ENCODE measurements at places on chromosomes 7 and 10.

DNA sequence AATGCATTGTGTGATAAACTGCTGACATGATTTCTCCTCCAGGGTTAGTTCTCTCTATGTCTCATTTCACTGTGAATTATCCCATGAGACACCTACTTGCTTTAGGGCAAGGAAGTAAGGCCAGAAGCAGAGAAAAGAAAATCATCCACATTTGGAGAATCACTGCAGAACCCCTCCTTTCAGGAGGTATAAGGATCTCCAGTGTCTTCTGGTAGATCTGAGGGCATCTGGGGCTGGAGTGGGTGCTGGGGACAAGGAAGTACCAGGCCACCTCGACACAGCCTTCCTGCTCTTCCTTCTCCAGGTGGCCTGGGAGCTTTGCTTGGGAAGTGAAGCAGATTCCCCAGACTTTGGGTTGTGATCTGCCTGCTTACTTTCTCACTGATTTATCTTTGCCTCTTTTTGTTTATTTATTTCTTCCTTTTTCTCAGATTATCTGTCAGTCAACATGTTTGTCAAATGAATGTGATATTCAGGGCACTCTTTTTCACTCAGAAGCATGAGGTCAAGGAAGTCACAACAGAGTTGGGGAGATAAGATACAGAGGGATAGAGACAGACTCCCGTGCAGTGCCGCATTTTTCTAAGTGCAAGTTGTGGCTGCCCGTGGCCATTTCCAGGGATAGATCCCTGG is 12.4 kb upstream of the CAMK2G start:
- peak; percentile 31 for DNase-seq

GRCh38 chr7:142808461-142808801 is 37.7 kb downstream of the PRSS2 start:
- peak; percentile 45 for DNase-seq

DNA sequence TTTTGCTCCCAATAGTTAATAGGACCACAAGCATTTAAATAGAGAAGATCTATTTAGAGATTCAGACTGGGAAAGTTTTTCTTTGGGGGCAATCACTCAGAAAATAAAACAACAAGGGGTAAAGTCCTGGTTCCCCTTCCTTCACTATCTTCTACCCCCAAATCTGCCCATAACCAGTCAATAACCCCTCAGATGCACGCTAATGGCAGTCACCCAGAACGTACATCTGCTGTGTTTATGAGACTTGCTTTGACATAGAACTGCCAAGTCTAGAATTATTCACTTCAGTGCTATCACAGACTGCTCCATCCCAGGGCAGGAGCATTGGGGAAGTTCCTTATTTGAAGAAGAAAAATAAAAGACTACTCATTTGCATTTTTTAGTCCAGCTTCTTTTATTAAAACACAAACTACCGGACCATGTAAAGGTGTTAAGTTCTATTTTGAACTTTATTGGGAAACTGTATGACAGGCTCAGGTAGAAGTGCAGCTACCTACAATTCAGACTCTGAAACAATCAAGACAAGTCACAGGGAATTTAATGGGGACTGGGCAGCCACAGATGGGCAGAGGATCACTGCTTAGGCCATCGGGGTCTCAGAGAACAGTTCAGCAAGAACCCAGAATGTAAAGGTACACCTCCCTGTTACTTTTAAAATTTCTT is 38.4 kb downstream of the ANK3 start:
- DNase-seq, result no peak

DNA sequence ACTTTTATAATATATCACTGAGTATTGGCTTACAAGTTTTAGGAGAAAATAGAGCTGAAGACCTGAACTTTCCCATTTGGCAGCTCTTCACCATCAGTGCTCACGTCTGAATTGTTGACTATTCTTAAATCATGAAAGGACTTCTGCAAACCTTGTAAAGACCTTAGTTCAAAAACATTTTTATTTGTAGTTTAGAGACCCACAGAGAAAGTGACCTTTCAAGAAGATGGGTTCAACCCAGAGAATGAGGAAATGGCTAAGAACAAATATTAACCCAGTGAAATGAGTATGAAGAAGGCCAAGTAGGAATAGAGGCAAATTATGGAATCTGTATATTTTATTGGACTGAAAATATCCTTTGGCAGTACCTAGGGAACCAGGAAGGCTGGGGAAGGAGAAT is 1151.1 kb downstream of the GATA3 start:
- no peak for DNase-seq

- DNase-seq, result no peak
Observed at GRCh38 chr7:1211611-1212010, 21.1 kb upstream of the UNCX start.

GRCh38 chr10:67959839-67960476 is 75.5 kb downstream of the SIRT1 start:
- no peak for DNase-seq

Measured in RPMI7951 (cell line).